ENCODE measurements at places on chromosomes 13 and 19.

DNA sequence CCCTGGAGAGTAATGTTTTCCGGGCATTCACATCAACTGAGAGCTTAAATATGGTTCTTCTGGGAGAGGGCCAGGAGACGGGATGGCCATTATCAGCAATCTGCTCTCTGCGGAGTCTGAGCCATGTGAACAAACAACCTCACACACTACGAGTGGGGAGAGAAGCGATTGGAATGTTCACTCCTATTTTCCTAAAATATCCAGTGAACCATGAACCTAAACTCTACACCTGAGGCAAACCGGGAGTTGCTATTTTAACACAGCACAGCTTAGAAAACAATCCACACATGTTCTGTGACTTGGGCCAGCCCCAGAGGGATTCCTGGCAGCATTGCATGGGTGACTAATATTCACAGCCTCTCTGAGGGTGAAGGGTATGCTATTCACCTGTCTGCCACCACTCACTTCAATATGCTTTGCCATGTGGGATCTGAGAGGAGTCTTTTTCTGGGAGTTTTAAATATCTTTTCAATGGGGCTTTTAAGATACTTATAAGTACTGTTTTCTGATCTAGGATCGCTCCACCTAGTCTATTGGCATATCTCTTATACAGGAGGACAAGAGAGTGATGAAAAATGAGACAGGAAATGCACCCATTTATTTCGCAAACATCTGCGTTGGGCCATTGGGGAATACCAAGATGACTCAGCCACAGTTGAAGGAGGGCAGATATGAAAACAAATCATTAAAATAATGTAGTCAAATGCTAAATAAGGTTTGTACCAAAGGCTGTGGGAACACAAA lies 72.6 kb upstream of the SERP2 start:
- DNase-seq = no peak

- no peak for DNase-seq
Observed at GRCh38 chr13:107339209-107339608, 771.3 kb upstream of the ARGLU1 start.

DNA sequence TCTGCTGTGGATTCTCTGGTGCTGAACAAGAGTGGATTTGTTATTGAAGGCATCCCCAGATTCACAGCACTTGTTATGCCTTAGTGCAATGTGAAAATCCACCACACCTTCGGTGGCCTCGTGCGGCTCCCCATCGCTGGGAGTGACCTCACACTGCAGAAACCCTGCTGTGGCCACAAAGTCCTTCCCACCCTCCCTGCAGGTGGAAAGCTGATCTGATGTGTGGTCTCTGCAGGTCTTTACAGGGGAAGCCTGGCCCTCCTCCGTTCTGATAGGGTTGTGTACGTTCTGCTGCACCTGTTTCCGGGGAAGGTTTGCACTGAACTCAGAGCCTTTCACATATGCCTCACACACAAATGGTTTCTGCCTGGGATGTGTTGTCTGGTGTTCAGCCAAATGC lies 5.0 kb downstream of the ZNF792 start:
- DNase-seq = no peak

DNA sequence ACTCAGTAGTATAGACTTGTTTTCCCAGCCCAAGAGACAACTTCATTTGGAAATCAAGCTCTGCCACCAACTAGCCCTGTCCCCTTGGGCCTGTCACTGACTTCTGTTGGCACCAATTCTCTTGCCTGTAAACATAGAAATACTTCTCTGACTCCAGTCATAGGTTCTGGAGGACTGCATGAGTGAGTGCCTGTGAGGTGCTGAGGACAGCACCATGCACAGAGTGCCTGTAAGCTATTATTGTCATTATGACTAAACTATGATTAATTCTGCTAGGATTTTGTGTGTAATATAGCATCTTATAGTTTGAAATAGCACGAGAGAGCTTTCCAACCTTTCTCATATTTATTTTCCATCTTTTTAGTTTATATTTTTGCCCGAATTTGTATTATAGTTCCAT lies 247.9 kb downstream of the MYO16 start:
- no peak for DNase-seq

GRCh38 chr19:1377965-1378785 lies 5.5 kb upstream of the NDUFS7 start:
- DNase-seq = no peak

- no peak for DNase-seq
Observed at GRCh38 chr13:99164226-99164625, 36.4 kb upstream of the UBAC2 start.

- DNase-seq = no peak
Observed at GRCh38 chr13:36883824-36884223, 36.2 kb downstream of the SMAD9 start.

DNA sequence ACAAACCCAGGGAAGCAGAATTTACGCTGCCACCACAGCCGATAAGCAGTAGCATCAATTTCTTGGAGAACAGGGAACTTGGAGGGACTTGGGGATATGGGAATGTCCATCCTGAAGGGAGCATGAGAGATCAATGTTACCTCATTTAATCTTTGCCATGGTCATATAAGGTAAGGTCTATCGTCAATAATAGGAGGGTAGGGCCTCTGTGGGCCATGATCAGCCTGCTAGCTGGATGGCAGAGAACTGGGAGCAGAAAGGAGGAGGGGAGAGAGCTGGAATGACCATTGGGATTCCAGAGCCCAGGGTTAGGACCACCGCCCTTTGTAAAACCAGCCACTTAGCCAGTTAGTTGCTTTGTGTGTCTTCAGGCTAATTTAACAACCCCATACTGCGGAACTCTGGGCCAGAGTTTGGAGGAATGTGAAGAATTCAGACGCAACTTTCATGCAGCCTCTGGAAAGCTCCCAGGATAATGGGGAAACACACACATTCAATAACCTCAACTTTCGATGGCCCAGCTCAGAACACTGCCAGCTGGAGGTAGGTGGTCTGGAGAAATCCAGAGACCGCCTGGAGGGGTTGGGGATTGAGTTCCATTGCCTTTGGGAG lies 40.3 kb downstream of the ZNF557 start:
- no peak for DNase-seq

GRCh38 chr19:6069268-6069791 lies 41.0 kb downstream of the RFX2 start:
- DNase-seq = no peak

DNA sequence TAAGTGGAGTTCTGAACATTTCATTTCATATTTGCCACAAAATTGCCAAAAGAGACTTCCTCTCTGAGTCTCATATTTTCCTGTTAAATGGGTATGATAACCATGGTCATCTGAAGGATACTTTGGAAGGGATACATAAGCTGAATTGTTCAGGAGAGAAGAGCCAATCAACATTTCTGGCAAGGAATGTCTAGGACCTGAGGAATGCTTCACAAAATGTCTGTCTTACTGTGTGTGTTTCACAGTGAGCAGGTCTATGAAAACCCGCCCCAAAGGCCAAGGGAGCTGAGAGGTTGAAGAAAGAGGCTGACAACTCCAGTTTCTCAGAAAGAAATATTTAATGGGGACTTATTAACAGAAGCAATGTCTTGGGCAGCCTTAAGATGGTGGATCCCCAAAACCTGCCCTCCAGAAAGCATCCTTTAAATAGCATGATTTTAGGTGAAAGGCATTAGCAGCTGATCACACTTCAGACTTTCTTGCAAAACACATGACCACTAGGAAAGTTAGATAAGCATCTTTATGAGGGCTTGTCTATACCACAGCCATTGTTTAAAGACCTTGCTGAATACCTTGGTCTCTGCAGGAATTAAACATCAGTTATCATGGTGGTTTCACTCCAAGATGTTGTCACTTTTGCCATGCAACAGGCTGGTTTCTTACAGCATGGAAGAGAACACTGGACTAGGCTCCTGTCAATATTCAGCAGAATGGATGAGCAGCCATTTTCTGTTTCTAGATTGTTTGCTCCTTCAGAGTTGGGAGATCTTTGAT lies 78.9 kb downstream of the TNFSF11 start:
- no peak for DNase-seq

DNA sequence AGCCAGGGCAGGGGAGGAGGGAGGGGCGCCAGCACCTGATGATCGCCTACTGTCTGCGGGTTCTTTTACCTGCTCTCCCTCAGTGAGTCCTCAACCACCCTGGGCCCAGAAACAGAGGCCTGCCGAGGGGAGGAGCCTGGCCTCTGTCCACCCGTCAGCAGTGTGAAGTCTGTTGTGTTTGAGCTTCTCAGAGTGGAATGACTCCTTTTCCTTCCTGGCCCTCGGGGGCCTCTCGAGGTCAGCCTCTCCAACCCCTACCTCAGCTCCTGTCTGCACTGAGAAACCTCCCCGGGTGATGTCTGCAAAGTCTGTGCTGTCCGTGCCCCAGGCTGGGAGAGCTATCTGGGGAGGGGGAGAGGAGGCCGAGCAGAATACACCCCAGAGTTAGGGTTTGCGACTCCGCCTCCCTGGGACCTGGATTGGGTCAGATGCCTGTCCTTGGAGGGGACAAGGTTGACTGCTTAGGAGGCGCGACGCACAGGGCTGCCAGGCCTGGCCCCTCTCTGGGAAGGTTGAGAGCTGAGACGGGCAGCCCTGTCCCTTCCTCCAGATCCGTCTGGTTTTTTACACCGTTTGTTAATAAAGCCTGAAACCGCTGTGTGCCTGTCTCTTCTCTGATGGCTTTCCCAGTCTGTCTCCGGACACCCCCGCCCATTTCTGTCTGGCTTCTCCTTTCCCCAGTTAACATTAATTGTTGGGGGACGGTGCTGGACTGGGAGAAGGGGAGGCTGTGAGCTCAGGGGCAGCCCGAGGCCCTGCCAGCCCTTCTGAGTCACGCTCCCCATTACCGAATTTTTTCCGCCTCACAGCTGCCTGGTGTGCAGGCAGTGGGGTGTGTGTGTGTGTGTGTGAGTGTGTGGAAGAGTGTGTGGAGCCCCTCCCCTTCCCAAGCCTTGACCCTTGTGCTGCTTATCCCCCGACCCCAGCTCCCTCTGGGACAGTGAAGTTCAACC lies 989 bp upstream of the SSC5D start:
- peak; percentile 29 for DNase-seq

DNA sequence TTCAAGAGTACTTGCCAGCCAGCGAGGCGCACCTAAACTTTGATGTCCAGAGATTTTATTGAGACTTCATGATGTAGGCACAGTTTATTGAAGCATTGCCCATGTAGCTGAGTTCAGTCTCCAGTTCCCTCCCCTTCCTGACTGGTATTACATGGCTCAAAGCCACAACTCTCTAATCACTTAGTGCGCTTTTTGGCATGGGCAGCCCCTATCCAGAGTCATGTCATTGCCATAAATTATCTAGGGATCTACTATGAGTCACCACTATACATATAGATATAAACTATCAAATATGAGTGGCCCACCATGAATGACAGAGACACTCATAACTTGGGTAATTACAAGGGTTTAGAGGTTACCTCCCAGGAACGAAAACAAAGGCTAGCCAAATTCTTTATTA lies 7.7 kb downstream of the ZNF614 start:
- DNase-seq = no peak

DNA sequence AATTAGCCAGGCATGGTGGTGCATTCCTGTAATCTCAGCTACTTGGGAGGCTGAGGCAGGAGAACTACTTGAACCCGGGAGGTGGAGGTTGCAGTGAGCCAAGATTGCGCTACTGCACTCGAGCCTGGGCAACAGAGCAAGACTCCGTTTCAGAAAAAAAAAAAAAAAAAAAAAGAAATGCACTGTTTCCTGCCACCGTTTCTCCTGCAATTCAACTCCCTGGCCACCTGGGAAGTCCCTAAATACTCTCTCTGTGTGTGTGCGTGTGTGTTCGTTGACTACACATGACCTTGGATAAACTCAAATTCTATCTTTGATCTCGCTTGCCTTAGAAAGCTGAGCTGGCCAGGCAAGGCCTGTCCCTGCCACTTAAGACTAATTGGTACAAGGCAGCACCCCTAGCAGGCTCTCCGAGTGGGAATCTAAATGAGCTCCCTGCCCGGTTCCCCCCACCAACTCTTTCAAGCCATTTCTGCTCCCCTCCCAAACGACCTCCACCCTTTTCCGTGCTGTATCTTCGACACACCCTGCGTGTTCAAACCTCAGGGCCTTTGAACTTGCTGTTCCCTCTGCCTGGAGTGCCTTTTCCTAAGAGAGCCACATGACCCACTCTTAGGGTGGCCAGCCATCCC lies 5.2 kb upstream of the BCAT2 start:
- DNase-seq = no peak

- peak; percentile 8 for DNase-seq
Observed at GRCh38 chr19:39740395-39740794, 2.6 kb upstream of the CLC start.

GRCh38 chr13:37769078-37769477 lies 100.5 kb downstream of the TRPC4 start:
- no peak for DNase-seq

DNA sequence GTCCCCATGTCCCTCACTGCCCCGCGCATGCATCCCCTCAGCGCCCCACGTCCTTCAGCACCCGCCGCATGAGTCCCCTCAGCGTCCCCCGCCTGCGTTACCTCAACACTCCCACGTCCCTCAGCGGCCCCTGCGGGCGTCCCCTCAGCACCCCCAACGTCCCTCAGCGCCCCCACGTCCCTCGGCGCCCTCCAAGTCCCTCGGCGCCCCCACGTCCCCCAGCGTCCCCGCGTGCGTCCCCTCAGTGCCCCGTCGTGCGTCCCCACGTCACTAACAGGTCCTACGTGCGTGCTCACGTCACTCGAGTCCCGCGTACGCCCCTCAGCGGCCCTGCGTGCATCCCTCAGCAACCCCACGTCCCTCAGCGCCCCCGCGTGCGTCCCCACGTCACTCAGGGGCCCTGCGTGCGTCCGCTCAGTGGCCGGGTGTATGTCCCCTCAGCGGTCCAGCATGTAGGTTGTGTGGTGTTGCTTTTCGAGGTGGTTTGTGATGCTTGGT lies 19.5 kb upstream of the GAS6 start:
- no peak for DNase-seq

DNA sequence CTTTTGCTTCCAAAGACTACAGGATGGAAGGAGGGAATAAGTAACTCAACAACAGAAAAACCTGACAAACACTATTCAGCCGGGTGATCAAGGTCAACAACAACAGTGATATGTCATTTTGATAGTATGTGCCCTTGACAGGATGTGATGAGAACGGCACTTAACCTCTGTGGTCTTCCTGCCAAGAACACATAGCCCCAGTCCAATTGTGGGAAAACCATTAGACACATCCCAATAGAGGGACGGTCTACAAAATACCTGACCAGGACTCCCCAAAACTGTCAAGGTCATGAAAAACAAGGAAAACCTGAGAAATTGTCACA lies 43.1 kb upstream of the AMER2 start:
- no peak for DNase-seq

GRCh38 chr19:14446336-14447036 lies 13.4 kb downstream of the PKN1 start:
- no peak for DNase-seq

- DNase-seq = no peak
Observed at GRCh38 chr19:40626918-40627317, 25.7 kb downstream of the LTBP4 start.

DNA sequence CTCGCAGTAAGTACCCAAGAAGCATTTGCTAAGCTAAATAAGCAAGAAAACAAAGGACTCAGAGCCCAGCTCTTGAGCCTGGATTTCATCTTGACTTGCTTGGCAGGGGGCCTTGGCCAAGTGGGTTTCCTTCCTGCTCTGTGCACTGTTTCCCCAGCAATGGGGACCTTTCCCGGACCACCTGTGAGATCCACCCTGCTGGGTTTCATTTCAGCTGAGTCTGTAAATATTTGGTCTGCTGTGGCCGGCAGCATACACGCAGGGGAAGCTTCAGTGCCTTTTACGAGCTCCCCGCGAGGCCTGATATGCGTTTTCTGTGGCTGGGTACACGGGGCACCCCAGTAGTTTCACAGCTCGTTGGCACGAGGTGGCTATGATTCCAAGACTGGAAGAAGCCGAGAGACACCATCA lies 12.4 kb upstream of the TINCR start:
- DNase-seq = no peak
